Activated naive CD8-positive, alpha-beta T cell treated with anti-CD3 and anti-CD28 coated beads for 36 hours (primary cell): ENCODE measurements at places on chromosomes 13 and 19. TPM values are rescaled to one million over a fixed set of nuclear protein-coding genes. Genes with fewer than 3 reads are reported as not detected.

GRCh38 chr19:4847190-4847973, 15.9 kb upstream of the TICAM1 start:
- peaks cover 3% of the 10 kb centered on the region for H3K36me3 ChIP-seq
- H3K4me1 ChIP-seq = peaks cover 3% of the 10 kb centered on the region
- no peaks in the 10 kb centered on the region for H3K27me3 ChIP-seq
- no peak for DNase-seq

DNA sequence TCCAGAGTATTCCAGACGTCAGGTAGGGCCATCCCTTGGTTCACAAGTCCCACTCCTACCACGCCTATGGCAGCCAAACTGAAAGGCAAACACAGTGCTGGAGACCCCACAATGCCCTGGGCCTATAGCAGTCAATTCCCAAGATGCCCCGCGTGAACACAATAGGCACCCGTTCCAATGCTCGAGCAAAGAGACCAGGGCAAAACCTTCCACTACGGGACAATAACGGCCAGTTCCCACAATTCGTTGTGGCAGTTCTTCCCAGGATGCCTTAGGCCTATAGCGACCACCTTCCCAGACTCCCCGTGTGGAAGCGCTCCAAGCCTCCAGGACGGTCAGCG, 538 bp downstream of the ZNF428 start:
- H3K4me1 ChIP-seq = peaks cover 18% of the 10 kb centered on the region
- DNase-seq = peak; percentile 64
- H3K36me3 ChIP-seq = peaks cover 3% of the 10 kb centered on the region
- peak overlapping the region; percentile 99 for H3K27ac ChIP-seq

DNA sequence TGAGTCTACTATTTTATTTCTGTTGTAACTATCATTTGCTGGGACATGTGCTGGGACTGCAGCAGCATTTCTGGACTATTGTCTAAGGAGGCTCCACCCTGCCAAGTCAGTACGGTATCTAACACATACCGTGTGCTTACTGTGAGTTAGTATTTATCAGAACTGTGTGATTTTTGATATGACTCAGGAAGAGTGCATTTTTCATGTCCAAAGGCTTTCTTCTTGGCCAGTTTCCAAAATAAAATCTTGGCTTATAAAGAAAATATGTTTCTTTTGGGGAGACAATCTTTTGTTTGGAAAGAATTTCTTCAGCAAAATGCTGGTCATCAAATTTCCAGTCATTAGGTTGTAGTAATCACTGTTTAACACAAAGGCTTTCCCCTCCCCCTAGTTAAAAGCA, 11.6 kb downstream of the PARP4 start:
- peaks cover 15% of the 10 kb centered on the region for H3K4me1 ChIP-seq
- no peak overlapping the region for H3K4me3 ChIP-seq
- peaks cover 13% of the 10 kb centered on the region for H3K36me3 ChIP-seq
- no peaks in the 10 kb centered on the region for H3K27me3 ChIP-seq

GRCh38 chr19:18541992-18542940, 1.1 kb downstream of the FKBP8 start:
- DNase-seq = no peak
- H3K27me3 ChIP-seq = no peaks in the 10 kb centered on the region
- H3K27ac ChIP-seq = peak overlapping the region; percentile 92
- H3K36me3 ChIP-seq = peaks cover 7% of the 10 kb centered on the region
- peaks cover 12% of the 10 kb centered on the region for H3K4me1 ChIP-seq

DNA sequence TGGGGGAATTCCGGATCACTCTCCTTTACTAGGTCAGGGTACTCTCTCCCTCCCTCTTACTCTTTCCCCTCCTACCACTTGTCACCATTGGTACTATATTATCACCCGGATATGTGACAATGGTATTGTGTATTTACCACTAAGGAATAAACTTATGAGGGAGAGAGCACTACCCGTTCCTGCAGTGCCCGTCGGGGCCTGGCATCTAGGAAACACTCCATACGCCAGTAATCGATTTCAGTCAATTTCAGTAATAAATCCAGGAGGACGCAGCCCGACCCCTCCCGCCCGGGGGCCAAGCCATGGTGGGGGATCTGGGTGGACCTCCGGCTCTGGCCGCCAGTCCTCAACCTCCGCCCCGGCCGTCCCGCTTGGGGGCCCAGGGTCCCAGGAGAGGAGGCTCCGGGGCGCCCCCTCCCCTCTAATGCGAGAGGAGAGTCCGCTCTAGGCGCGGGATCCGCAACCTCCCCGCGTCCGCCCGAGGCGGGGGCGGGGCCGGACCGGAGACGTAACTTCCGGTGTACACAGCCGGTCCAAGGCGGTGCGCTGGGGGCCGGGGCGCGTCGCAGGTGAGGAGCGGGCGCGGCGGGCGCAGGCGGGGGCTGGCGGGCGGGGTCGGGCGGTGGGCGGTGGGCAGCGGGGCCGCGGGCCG, at the start of gene GARRE1:
GARRE1 (plus strand) TSS at position 509 of the 652 bp plus-strand sequence. CDS start 45,920 bp downstream, outside the sequence.
- H3K36me3 ChIP-seq = peaks cover 4% of the 10 kb centered on the region
- peak; percentile 88 for DNase-seq
- H3K27me3 ChIP-seq = no peaks in the 10 kb centered on the region
- H3K4me1 ChIP-seq = peaks cover 23% of the 10 kb centered on the region
- peak within 1 kb of the TSS; percentile 84 for H3K4me3 ChIP-seq

GRCh38 chr13:79273045-79273444, 133.0 kb downstream of the RBM26 start:
- H3K4me3 ChIP-seq = no peak overlapping the region
- peaks cover 6% of the 10 kb centered on the region for H3K27me3 ChIP-seq
- H3K4me1 ChIP-seq = no peaks in the 10 kb centered on the region
- no peak overlapping the region for H3K27ac ChIP-seq
- no peaks in the 10 kb centered on the region for H3K36me3 ChIP-seq

- H3K27me3 ChIP-seq = no peaks in the 10 kb centered on the region
- DNase-seq = no peak
- H3K27ac ChIP-seq = no peak overlapping the region
- H3K4me1 ChIP-seq = no peaks in the 10 kb centered on the region
- H3K36me3 ChIP-seq = no peaks in the 10 kb centered on the region
Observed at GRCh38 chr13:76014406-76015318, 378.5 kb downstream of the LMO7 start.

DNA sequence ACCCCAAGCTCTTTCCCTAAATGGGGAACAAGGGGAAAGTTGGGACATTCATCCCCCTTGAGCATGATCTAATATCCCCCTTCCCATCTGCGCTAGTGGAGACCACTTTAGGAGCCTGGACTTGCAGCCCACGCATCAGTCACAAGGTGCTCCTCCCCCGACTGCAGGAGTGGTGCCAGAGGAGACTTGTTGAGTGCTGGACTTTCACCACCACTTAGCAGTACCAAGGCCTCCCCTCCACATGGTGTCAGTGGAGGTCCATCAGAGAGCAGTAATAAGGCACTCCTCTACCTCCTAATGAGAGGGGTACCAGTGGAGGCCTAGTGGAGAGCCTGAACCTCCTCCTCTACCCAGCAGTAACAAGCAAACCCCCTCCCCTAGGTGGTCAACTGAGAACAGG, 22.5 kb downstream of the CAB39L start:
- H3K4me1 ChIP-seq = no peaks in the 10 kb centered on the region
- no peaks in the 10 kb centered on the region for H3K36me3 ChIP-seq
- no peaks in the 10 kb centered on the region for H3K27me3 ChIP-seq
- H3K4me3 ChIP-seq = no peak overlapping the region
- DNase-seq = peak; percentile 9
- no peak overlapping the region for H3K27ac ChIP-seq

DNA sequence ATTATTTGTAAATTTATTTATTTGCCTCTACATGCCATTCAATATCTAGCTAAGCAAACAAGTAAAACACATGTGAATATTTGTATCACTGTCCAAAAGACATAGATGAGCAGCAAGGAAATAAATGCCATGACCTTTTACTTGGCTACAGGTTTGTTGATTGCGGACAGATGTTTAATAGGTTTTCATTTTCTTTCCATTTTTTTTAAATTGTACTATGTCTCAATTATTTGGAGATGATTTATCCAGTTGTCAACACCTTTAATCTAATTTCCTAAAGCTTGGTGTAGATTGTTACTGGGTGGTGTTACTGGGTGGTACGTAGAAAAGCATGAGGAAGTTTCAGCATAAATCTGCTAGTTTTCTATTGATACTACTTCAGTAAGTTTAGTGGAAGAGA, 560.6 kb upstream of the SPRY2 start:
- no peaks in the 10 kb centered on the region for H3K36me3 ChIP-seq
- no peaks in the 10 kb centered on the region for H3K27me3 ChIP-seq
- no peak overlapping the region for H3K27ac ChIP-seq
- H3K4me1 ChIP-seq = no peaks in the 10 kb centered on the region

- peaks cover 4% of the 10 kb centered on the region for H3K27me3 ChIP-seq
- H3K36me3 ChIP-seq = peaks cover 16% of the 10 kb centered on the region
- no peak overlapping the region for H3K4me3 ChIP-seq
- peaks cover 8% of the 10 kb centered on the region for H3K4me1 ChIP-seq
- DNase-seq = no peak
Observed at GRCh38 chr19:616062-616700, 17.2 kb downstream of the POLRMT start.

- H3K4me1 ChIP-seq = no peaks in the 10 kb centered on the region
- peaks cover 7% of the 10 kb centered on the region for H3K27me3 ChIP-seq
- H3K4me3 ChIP-seq = no peak overlapping the region
- no peak for DNase-seq
- no peaks in the 10 kb centered on the region for H3K36me3 ChIP-seq
Observed at GRCh38 chr13:111658145-111659100, 338.0 kb downstream of the TEX29 start.

GRCh38 chr19:13382633-13382938, 123.7 kb downstream of the CACNA1A start:
- peaks cover 4% of the 10 kb centered on the region for H3K27me3 ChIP-seq
- H3K36me3 ChIP-seq = no peaks in the 10 kb centered on the region
- DNase-seq = no peak

GRCh38 chr19:55640043-55640576, 692 bp upstream of the ZNF580 start:
- H3K4me3 ChIP-seq = peak overlapping the region; percentile 89
- peaks cover 53% of the 10 kb centered on the region for H3K4me1 ChIP-seq
- H3K36me3 ChIP-seq = peaks cover 61% of the 10 kb centered on the region
- H3K27ac ChIP-seq = peak overlapping the region; percentile 94

DNA sequence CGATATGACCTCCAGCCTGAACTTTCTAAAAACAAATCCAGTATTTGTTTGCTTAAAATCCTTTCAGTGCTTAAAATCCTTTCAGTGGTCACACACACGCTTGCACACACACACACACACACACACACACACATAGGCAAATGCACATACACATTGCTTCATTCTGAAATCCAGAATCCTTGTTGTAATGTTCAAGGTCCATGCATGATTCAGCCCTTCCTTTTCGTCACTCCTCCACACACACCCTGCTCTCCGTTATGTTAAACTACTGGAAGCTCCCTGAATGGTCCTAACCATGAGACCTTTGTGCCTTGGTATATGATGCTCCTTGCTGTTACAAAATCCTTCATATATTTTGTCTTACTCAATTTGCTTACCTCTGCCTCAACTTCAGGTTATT, 44.9 kb downstream of the SERTM1 start:
- DNase-seq = no peak
- H3K4me3 ChIP-seq = no peak overlapping the region
- H3K27me3 ChIP-seq = peaks cover 28% of the 10 kb centered on the region
- H3K27ac ChIP-seq = no peak overlapping the region

The PINLYP gene
- 16.8 TPM for total RNA-seq

The CCDC194 gene
- 0.96 TPM for total RNA-seq

The VSTM1 gene
- total RNA-seq = not detected

The SLITRK6 gene
- total RNA-seq = not detected

The CEACAM20 gene
- total RNA-seq = not detected

The ERICH6B gene
- total RNA-seq = not detected
